ENCODE measurements at places on chromosomes 2 and 18.

- H3K4me1 ChIP-seq, result no peaks in the 10 kb centered on the region
- H3K27ac ChIP-seq, result no peak overlapping the region
- no peak for DNase-seq
- H3K36me3 ChIP-seq, result peaks cover 5% of the 10 kb centered on the region
Measured at GRCh38 chr2:64550042-64550441, 25.9 kb downstream of the AFTPH start.

- H3K27ac ChIP-seq, result no peak overlapping the region
- H3K36me3 ChIP-seq, result no peaks in the 10 kb centered on the region
- H3K4me3 ChIP-seq, result no peak overlapping the region
- DNase-seq, result no peak
Measured at GRCh38 chr2:105416156-105416555, 17.3 kb upstream of the FHL2 start.

DNA sequence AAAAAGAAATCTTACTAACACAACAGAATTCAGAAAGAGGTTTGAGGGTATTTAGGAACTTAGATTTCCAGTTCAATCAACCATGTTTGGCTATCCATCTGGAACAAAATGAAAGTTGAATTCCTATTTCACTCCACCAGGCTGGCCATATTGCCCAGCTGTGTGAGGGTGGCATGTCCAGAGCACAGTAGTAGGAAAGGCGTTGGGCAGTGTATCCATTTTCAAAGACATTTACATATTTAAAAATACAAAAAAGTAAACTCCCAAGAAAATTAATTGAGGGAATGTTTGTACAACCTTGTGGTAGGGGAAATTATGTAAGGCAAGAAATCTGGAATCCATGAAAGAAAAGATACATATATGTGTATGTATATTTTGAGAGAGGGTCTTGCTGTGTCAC is 21.5 kb upstream of the MSH2 start:
- no peaks in the 10 kb centered on the region for H3K27me3 ChIP-seq
- no peak overlapping the region for H3K27ac ChIP-seq
- no peaks in the 10 kb centered on the region for H3K36me3 ChIP-seq
- no peaks in the 10 kb centered on the region for H3K4me1 ChIP-seq

- H3K27ac ChIP-seq, result no peak overlapping the region
- no peak overlapping the region for H3K4me3 ChIP-seq
Measured at GRCh38 chr18:62386601-62387000, 61.5 kb downstream of the TNFRSF11A start.

DNA sequence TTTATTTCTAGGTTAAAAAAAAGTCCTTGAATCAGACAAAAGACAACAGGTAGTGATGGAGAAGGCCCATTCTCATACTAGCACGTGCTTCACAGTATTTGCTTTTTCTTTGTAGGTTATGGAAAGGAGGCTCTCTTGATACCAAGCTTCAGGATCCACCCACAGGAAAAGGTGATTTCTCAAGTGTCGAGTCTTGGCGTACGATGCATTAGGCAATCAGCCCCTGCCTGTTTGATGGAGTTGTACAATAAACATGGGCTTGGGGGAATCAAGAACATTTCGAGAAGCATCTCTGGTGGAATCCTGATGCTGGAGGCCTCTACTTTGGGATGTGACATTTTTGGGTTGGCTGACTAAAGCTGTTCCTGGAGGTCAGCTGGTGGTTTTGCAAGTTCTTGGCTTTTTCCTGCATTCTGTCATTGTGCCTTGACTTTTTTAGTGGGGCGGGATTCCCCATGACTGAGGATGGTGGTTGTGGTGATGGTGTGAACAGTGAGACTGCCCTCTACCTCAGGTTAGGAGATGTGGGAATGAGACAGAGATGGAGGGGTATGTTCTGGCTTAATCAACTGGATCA is 231.5 kb upstream of the SPRED2 start:
- H3K27ac ChIP-seq, result no peak overlapping the region
- H3K27me3 ChIP-seq, result no peaks in the 10 kb centered on the region

DNA sequence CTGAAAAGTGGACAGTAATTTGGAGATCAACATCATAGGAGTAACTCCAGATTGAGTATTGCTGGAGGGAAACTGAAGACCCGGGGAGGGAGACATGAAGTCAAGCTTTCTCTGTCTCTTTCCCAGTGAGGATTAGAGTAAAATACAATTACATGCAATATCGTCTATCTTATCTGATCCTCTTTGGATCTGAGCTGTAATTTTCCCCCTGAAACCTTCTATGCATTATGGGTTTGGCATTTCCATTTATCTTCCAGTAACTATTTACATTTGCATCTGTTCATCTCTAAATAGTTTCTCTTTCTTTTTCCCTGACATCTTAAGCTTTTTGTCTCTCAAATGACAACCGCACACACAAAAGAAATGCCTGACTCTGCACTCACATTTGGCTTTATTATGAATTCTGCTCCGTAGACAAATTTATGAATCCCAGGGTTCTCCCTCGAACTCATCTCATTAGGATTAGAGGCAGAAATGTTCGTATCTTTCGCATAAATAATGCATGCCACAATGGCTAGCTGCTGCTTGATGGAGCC is 113.1 kb downstream of the SPP2 start:
- no peak for DNase-seq
- no peak overlapping the region for H3K4me3 ChIP-seq
- no peaks in the 10 kb centered on the region for H3K4me1 ChIP-seq

- H3K4me3 ChIP-seq, result peak overlapping the region; percentile 80
- H3K27ac ChIP-seq, result peak overlapping the region; percentile 95
- no peak for DNase-seq
Measured at GRCh38 chr2:111897630-111897923, 830 bp upstream of the MERTK start.

- no peak overlapping the region for H3K27ac ChIP-seq
- H3K36me3 ChIP-seq, result no peaks in the 10 kb centered on the region
- H3K4me1 ChIP-seq, result no peaks in the 10 kb centered on the region
- no peaks in the 10 kb centered on the region for H3K27me3 ChIP-seq
Measured at GRCh38 chr18:36196238-36196995, 9.1 kb downstream of the MOCOS start.

- no peaks in the 10 kb centered on the region for H3K36me3 ChIP-seq
- H3K27me3 ChIP-seq, result no peaks in the 10 kb centered on the region
- H3K27ac ChIP-seq, result peak overlapping the region; percentile 27
- H3K4me3 ChIP-seq, result no peak overlapping the region
- no peak for DNase-seq
Measured at GRCh38 chr2:236793023-236794011, 223.7 kb downstream of the ACKR3 start.

DNA sequence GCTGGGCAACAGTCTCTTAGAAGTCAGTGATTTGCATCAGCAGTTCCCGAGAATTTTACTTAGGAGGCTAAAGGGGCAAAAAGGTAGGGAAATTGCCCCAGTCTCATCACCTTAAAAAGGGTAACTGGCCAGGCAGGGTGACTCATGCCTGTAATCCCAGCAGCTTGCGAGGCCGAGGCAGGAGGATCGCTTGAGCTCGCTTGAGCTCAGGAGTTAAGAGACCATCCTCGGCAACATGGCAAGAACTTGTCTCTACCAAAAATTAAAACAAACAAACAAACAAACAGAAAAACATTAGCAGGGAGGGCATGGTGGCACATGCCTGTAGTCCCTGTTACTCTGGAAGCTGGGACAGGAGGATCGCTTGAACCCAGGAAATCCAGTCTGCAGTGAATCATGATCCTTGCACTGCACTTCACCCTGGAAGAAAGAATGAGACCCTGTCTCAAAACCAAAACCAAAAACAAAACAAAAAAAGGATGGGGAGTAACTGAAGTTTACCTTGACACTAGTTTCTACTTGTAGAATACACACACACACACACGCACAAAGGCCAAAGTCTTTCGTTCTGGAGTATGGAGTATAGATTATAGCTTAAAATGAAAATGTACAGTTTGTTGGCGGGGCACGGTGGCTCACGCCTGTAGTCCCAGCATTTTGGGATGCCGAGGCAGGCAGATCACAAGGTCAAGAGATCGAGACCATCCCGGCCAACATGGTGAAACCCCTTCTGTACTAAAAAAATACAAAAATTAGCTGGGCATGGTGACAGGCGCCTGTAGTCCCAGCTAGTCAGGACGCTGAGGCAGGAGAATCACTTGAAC is 2.7 kb upstream of the GEMIN6 start:
- no peaks in the 10 kb centered on the region for H3K36me3 ChIP-seq
- no peak for DNase-seq
- no peak overlapping the region for H3K27ac ChIP-seq
- peaks cover 14% of the 10 kb centered on the region for H3K4me1 ChIP-seq

GRCh38 chr18:23671564-23671963 is 8.9 kb upstream of the ANKRD29 start:
- no peak overlapping the region for H3K27ac ChIP-seq
- no peaks in the 10 kb centered on the region for H3K36me3 ChIP-seq
- no peak overlapping the region for H3K4me3 ChIP-seq
- no peaks in the 10 kb centered on the region for H3K27me3 ChIP-seq

DNA sequence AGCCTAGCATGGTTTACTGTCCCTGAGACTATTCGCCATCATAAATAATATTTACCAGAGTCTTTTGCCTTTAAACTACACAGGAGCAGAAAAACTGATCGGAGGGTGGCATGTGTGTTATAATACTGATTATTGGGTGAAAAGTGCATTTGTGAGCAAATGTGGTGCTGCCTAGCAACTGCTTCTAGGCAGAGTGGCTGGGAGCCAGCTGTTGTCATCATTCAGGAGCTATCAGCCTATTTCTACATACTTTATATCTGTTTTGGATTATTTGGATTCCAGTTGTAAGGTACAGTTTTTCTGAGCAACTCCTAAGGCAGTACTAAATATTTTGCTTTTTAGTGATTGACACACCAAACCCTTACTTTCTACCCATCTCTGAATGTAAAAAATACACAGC is 75.0 kb upstream of the MSTN start:
- H3K27ac ChIP-seq, result no peak overlapping the region
- H3K4me3 ChIP-seq, result no peak overlapping the region
- H3K27me3 ChIP-seq, result no peaks in the 10 kb centered on the region

All from vagina (tissue), 2 donors.